ENCODE measurements at places on chromosomes 13 and 19.

DNA sequence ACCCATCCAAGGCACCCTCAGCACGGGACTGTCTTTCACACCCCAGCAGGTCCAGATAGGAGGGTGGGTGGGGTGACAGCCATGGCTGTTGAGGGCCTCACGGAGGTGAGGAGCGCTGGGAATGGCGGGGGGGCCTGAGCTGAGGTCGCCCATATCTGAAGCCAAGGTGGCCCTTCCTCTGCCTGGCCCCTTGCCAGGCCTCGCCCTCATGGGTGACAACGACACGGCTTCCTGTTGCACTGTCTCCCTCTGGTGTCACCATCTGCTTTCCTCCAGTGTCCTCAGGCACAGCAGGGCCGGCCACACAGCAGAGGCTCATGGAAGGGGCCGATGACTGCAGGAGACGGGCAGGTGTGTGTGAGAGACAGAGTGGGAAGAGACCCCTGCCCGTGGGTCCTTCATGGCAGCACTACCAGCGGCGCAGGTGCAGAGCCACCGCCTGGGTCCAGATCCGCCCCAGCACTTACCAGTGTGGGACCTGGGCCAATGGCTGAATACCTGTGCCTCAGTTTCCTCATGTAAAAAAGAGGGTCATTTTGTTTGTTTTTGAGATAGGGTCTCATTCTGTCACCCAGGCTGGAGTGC lies 8.1 kb upstream of the NKPD1 start:
- no peak for DNase-seq

DNA sequence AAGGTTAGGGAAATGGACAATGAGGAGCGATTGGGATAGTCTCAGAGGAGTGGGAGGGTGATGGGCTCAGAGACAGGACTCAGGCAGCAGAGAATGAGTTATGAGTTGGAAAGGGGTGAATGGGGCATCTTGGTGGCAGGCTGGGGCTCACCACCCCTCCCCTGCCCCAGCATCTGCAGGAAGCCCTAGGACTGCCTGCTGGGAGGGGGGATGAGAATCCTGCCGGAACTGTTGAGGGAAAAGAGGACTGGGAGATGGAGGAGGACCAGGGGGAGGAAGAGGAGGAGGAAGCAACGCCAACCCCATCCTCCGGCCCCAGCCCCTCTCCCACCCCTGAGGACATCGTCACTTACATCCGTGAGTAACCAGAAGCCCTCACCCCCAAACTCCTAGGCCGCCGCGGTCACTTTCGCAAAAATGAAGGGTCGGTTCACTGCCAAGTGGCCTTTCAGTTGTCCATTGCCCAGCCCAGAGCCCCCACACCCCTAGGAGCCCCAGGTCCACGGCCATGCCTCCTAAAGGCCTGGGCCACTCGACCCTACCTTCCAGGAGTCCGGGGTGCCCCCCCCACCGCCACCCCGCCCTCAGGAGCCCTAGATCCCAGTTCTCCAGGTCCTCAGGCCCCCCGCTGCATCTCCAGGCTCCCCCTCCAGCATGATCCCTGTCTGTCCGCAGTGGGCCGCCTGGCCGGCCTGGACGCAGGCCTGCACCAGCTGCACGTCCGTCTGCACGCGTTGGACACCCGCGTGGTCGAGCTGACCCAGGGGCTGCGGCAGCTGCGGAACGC lies 764 bp downstream of the CLEC11A start:
- no peak for DNase-seq

DNA sequence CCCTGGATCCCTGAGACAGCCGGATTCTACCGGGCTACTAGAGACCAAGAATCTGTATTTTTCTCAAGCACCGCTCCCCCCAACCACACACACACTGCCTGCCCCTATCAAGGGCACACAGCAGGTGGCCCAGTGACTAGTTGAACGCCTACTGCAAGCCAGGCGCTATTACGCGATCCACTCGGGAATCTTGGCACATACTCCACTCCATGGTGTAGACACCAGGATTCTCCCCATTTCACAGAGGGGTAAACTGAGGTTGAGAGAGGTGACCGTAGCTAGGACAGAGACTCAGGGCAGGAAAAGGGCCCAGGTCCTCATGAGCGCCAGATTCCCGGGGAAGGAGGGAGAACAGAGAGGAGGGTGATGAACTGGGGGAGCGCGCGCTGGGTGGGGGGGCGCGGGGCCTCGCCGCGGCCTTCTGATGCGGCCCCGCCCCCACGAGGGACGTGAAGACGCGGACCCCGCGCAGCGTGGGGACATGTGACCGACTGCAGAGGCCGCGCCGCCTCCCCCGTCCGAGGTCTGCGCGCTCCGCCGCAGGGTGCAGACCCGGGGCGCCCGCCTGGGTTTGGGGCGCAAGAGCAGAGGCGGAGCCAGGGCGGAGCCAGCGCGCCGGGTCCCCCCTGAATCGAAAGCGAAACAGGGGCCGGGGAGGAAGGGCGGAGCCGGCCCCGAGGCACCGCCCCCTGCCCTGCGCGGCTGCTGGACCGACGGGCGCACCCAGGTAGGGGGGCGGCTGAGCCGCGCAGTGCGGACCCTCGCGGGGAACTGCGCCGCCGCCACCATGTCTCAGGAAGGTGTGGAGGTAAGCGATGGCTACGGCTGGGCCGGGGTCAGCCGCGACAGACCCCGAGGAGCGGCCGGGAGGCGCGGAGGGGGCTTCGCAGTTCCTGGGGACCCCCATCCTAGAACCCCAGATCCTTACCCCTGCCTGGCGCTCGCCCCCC lies at the start of gene SHFL:
SHFL (plus strand) TSS at position 677 of the 950 bp plus-strand sequence; CDS start at position 788, 111 bp downstream.
- peak; percentile 48 for DNase-seq

- DNase-seq, result no peak
Measured at GRCh38 chr13:51721496-51721895, 82.5 kb downstream of the DHRS12 start.

DNA sequence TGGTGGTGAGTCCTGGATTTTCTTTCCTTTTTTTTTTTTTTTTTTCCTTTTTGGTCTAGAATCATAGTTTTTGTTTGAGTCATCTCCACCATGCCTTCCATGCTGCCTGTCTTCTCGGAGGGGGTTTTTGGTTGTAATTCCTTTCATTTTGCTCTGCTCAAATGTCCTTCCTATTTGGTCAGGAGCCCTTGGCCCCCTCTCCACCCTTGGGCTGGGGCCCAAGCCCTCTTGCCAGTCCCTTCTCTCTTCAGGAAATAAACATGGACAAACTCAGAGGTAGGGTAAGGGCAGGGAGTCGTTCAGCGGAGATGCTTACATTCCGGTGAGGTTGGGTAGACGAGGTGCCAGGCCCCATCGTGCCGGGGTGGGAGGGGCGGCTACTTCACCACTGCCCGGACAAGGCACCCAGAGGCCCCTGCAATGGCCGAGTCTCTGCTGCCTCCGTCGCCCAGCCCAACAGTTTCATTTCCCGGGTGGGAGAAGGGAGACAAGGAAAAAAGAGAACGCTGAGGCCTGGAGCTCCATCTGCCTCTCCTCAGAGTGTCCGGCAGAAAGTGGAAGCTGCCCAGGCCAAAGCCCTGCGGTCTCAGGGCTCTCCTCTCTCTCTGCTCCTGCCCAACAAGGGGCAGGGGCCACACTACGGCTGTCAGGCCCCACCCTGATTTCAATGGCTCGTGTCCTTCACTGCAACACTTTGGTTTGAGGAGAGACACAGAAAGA lies 12.7 kb downstream of the ZNF574 start:
- DNase-seq, result peak; percentile 82

GRCh38 chr19:40357640-40358039 lies 9.1 kb downstream of the PLD3 start:
- peak; percentile 36 for DNase-seq

DNA sequence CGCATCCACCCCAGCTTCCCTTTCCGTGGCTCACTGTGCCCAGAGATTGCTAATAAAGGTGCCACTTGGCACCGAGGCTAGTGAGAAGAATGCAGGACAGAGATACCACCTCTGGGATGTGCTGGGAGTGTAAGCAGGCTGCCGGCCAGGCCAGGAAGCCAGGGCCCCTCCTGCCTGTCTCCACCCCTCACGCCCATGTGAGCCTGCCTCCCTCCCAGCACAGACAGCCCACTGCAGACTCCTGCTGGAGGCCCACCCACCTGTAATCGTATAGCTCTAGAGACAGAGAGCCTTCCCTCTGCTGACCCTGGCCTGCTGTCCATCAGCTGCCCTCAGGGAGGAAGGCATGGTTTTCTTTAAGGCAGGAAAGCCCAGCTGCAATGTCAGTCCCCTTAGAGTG lies 13.9 kb downstream of the VSTM2B start:
- no peak for DNase-seq

DNA sequence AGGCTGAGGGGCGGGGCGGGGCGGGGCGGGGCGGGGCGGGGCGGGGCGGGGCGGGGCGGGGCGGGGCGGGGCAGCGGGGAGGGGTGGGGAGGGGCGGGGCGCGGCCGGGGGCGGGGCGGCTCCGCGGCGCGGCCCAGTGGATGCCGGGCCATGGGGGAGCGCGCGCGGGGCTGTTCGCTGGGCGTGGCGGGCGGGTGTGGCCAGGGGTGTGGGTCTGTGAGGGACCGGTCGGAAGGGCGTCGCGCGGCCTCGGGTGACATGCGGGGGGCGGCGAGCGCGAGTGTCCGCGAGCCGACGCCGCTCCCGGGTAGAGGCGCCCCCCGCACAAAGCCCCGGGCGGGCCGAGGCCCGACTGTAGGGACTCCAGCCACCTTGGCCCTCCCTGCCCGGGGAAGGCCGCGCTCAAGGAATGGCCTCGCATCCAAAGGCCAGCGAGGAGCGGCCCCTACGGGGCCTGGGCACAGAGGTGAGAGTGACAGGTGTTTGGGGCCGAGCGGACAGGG lies at the start of gene ZFP28:
ZFP28 (plus strand) TSS at position 188 of the 503 bp plus-strand sequence; CDS start at position 259, 71 bp downstream.
- no peak for DNase-seq

DNA sequence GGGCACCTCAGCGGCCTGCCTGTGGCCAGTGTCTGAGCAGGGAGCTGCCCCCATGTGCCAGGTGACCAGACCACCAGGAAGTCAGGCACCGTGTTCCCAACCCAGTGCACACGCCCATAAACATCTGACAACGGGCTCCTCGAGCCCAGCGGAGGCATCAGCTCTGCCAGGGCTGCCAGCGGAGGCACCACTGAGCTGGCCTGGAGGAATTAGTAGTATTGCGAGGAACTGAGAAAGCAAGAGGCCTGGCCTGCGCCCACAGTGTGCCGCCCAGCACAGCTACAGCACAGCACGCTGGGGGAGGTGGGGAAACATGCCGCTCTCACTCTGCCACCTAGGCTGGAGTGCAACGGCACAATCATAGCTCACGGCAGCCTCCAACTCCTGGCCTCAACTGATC lies 44.6 kb downstream of the ANKRD27 start:
- DNase-seq, result no peak

GRCh38 chr13:23966691-23967615 lies 69.7 kb upstream of the C1QTNF9B start:
- no peak for DNase-seq

- DNase-seq, result no peak
Measured at GRCh38 chr13:68168448-68168847, 938.3 kb upstream of the PCDH9 start.

GRCh38 chr13:77650409-77650808 lies 47.1 kb upstream of the SLAIN1 start:
- DNase-seq, result no peak

- DNase-seq, result peak; percentile 85
Measured at GRCh38 chr19:19276386-19276785, 3.3 kb upstream of the TM6SF2 start.

DNA sequence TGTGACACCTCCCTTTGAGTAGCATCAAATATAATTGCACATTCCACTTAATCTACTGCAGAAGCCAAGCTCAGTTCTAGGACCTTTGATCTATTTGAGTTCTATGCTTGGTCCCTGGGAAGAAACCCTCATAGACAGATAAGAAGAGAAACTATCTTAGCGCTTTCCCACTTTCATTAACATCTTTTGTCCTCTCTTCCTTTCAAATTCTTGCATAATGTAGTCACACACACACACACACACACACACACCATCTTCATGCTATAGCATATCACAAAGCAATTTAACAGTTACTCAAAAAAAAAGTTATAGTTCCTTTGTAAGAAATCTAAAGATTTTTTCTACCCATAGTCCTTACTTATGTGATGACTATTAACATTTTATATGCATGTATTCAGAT lies 735.9 kb upstream of the PCDH9 start:
- DNase-seq, result no peak

GRCh38 chr19:7907122-7907521 lies 3.4 kb downstream of the MAP2K7 start:
- DNase-seq, result no peak

DNA sequence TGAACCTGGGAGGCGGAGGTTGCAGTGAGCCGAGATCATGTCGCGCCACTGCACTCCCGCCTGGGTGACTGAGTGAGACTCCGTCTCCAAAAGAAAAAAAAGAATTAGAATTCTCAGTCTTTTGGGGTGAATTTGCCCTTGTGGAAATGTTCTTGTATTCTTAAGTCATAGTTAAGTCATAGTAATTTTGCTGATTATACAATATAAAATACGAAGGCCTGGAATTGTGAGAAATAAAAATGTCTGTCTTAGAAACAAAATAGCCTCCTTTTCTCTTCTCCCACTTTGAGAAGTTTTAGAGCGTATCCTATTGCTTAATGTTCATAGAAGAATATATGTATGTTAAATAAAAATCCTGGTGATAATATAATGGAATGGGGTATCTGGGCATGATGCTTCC lies 18.1 kb downstream of the SUGT1 start:
- DNase-seq, result no peak

DNA sequence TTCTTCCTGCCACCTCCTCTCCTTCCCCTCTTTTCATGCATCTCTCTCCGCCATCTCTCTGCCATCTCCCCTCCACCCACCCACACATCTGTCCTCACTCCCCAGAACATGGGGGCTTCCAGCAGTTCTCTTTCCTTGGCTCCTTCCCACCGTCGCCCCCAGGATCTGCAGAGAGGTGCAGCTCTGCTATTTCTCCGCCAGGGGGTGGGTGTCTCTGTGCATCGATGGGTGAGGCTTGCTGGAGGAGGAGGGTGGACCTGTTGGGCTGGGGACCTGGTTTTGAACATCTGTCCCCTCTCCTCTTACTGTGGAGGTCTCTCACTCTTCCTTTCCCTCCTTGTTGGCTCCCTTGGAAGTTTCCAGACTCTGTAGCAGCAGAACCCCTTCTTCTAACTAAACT lies 51.7 kb downstream of the MYH14 start:
- no peak for DNase-seq

DNA sequence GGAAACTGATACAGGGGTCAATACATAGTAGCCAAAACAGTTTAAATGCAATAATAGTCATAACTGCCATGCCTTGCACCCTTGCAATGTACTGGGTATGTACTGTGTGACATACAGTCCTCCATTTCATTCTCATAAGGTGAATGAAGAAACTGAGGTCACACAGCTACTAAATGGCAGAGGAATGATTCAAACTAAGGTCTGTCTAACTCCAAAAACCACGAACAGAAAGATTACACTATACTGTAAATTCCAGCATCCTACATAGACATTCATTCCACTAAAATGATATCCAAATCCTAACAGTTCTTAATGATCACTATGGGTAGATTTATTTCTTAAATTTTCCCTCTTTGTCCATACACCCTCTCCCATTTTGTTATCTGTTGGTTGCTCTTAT lies 238.1 kb upstream of the SERP2 start:
- no peak for DNase-seq

- DNase-seq, result no peak
Measured at GRCh38 chr13:113061796-113062425, 43.7 kb upstream of the F7 start.

DNA sequence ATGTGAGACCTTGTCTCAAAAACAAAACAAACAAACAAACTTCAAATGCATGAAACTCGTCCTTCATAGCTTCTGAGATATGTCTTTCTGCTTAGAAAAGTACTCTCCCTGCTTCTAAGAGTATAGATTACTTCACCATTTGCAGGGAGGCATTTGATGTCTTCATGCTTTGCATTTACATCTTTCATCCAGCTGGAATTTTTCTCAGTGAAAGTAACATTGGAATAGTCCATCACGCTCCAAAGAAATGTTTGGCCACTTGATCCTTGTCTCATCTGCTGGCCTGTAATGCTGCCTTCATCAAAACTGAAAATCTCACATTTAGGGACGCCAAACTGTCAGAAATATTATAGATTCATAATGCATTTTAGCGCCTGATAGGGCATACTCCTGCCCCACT lies 19.2 kb downstream of the PNMA8A start:
- DNase-seq, result no peak
